ENCODE measurements at places on chromosomes 5 and 9.

DNA sequence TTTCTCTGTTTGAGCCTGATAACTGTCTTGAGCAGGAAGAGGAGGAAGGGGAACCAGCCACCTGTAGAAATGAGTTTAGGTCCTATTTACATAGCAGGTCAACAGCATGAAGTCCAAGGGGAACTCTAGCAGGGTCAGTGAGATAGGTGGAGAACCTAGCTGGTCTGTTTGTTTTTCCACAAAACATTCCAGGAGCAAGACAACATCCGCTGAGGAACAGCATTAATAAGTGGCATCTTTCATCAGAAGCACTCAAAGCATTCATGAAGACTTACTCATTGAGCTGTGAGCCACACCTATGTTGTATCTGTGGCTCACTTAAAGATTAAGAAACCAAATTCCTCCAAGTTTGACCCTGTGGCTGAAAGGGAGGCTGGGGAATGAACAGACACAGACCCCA is 115.9 kb downstream of the ACTBL2 start:
- DNase-seq: no peak

DNA sequence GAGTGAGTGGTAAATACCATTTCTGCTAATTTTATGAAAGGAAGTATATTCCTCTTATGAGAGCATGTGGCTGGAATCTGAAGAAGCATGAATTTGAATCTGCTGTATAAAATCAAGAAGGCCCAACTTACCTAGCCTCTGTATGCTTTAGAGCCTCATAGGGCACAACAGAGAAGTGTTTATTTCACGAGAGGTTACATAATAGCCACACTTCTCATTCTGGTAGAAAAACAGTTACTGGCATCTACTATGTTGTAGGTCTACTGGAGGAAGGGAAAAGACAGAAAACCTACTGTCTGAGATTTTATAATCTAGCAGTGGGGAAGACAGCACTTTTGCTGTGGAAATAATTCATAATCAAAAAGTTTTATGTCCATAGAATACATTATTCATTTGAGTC is 172.6 kb upstream of the ZNF608 start:
- DNase-seq: no peak

DNA sequence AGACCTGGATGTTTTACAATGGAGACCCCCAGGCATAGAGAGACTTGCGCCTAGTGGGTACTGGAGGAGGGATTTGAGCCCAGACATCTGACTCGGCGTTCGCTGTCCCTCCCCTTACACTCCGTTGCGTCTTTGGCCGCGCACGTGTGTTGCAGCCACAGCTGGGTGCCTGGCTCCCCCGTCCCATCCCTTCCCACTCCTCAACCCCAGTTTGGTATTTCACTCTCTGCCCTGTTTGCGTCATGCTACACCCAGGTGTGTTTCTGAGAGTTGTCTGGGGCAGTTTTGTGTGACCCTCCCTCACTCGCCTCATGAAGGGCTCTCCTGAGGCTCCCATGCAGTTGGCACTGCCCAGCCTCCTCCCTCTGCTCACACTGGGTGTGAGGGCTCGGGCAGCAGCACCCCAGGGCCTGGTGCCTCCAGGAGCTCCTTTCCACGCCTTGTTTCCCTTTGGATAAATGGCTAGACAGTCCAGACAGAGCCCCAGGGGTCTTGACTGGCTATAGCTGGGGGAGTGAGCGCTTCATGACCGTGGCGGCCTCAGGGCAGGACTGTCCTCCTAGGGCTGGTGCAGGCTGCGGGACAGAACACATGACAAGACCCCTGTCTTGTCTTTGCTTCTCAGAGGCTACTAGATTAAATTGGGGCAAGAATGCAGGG is 13.6 kb downstream of the TCF7 start:
- DNase-seq: no peak

- no peak for DNase-seq
Observed at GRCh38 chr5:4553130-4553529, 587.0 kb upstream of the ADAMTS16 start.

- no peak for DNase-seq
Observed at GRCh38 chr9:135267191-135267809, 179.8 kb downstream of the OLFM1 start.

DNA sequence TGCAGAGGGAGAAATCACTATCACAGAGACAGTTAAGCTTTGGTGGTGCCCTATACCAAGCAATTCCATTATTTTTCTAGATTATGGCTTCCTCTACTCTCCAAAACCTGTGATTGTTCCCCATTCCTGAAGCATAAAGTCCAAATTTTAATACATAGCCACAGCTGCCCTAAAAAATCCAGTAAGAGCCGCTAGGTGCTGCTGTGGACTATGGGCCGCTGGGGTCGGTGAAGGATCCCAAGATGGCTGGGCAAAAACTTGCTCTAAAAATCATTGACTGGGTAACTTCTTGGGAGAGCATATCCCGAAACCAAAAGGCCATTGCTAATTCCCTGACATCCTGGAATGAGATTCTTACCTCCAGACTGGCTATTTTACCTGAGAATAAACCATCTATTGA is 245.3 kb downstream of the NFIB start:
- no peak for DNase-seq

GRCh38 chr9:22307013-22307711 is 139.5 kb upstream of the DMRTA1 start:
- DNase-seq: peak; percentile 32

DNA sequence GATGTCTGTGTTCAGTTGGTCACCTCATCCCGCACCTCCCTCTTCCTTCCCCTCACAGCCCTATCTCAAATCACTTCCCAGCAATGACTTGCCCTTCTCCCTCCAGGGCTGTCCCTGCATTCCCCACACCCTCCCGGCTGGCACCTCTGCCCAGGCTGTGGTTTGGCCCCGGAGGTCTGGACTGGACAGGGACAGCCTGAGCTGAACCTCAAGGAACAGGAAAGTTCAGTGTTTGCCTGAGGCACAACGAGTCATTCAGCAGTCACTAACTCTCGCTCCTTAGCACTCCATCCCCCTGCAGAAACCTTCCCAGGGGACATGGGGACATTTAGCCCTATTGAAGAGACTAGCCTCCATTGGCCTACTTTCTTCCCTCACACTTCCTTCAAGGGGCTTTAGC is 58.3 kb upstream of the MAP3K1 start:
- no peak for DNase-seq

DNA sequence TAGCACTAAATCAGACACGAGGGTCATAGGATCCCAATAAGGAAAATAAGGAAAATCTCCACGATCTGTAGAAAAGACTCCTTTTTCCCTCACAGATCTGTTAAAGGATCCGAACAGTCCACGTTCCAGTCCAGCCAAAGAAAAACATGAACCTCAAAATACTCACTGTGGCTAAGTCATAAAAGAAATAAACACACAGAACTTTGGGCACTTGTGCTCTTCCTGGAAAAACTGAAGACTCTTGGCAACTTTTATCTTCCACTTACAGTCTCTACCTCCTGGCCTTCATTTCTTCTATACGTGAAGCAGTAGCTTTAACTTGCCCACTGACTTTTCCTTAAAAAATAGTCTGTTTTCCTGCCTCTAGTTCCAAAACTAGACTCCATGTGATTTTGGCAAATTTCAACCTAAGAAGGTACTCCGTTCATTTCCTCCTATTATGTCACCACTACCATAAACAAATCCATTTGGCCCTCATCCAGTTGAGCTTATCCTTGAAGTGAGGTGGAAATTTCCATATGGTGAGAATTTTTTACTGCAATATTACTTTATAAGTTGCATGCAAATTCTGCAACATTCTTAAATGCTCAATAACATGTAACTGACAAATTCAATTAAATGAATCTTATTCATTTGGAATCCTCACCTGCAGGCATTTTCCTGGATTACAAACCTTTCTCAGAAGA is 5.3 kb upstream of the LHFPL2 start:
- DNase-seq: no peak

GRCh38 chr5:169299663-169300467 is 1.1 kb downstream of the SLIT3 start:
- peak; percentile 29 for DNase-seq

DNA sequence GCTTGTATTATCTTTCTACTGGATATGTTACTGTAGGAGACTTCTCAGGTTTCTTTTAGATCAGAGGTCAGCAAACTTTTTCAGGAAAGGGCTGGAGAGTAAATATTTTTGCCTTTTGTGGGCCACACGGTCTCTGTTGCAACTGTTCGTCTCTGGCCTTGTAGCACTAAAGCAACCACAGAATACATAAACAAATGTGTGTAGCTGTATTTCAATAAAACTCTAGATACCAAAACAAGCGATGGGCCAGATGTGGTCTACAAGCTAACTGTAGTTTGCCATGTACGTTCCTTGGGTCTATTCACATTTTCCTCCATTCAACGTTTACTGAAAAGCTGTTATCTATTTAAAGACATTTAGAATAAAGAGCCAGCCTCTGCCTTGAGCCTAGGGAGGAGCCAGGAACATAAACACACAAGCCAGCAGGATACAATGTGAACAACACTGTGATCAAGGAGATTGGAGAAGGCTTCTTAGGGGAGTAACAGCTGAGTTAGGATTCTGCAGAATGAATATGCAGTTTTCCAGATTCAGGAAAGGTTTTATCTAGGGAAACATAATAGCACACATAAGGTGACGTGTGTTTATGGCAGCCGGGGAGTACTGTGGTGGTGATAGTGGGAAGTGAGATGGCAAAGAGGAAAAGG is 33.0 kb upstream of the HOMER1 start:
- no peak for DNase-seq

GRCh38 chr5:150022158-150022531 is 21.6 kb downstream of the HMGXB3 start:
- DNase-seq: no peak

- DNase-seq: no peak
Observed at GRCh38 chr5:34667705-34668104, 11.6 kb downstream of the RAI14 start.

GRCh38 chr5:170296935-170297588 is 515 bp downstream of the LCP2 start:
- DNase-seq: no peak

GRCh38 chr5:167778228-167778627 is 513.2 kb upstream of the WWC1 start:
- no peak for DNase-seq

- no peak for DNase-seq
Observed at GRCh38 chr9:83167126-83167525, 104.2 kb upstream of the RASEF start.

DNA sequence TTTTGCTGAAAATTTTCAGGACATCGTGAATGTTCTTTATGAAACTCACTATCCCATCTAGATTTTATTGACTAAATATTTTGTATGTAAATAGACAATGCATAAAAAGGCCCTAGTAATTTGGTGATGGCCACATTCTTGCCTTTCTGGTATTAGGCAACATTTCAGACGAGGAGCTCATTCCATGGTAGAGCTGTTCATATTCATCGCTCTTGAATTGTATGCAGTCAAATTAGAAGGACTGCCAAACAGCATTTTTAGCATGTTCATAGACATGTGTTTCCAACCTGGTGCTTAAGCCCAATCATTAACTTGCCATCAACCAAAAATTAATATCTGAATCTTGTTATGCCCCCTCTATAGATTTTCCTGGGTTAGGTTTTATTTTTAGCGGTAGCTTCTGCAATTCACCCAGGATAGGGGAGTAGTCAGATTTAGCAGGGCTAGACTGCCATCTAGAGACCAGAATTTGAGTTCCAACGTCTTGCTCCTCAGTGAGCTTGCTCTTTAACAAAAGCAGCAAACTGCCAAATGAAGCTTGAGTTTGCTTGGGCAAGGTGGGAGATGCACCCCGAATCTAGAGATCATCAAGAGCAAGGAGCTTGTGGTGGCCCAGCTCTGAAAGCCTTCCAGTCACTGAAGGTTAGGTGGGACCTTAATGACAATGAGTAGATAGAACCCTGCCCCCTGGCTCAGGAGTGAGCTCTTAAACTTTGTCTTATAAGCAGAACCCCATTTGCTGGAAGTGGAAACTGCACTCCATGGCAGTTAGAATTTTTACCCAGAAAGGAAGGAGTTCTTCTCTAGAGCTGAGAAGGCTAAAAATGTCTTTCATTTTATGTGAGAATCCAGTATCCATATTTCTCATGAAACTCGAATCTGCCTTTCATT is 456.2 kb downstream of the RASEF start:
- DNase-seq: peak; percentile 66

DNA sequence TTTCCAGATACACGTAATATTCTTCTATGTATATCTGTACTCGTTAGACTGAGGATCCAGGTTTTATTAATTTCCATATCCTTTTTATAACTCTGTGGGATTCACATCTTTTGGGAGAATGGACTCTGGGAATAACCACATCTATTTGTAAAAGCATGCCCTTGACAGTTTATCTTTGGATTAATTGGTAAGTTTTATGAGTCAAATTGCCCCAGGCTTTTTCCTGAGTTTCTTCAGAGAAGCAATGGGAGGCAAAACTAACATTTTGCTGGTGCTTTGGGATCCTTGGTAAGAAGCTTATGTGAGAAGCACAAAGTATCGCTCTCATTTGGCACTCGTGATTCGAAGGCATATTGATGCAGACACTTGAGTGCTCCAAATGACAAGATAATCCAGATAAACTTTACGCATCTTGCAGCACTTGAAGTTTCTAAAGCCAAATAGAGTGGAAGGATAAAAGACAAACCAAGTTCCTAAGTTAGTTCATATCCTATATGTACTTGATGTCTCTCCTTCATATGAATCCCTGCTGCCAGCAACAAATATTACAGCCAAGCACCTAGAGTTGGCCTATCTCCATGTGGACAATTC is 324.7 kb downstream of the TLE4 start:
- DNase-seq: no peak

- no peak for DNase-seq
Observed at GRCh38 chr5:83104021-83104420, 26.7 kb downstream of the XRCC4 start.

DNA sequence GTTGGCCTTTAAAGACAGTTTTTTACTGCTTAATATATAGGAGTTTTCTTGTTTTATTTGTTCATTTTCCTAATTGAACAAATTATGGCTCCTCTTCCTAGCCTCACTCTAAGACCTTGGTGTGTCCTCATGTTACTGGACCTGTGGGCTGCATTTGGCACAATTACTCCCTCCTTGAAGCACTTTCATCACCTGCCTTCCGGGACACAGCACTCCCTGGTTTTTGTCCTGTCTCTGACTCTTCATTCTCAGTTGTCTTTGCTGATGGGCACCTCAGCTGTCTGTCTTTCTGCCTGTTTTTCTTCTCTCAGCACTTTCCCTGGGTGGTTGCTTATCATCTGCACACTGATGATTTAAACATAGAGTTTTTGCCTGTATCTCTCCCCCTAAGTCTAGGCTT is 13.6 kb downstream of the GTF3C4 start:
- DNase-seq: no peak

DNA sequence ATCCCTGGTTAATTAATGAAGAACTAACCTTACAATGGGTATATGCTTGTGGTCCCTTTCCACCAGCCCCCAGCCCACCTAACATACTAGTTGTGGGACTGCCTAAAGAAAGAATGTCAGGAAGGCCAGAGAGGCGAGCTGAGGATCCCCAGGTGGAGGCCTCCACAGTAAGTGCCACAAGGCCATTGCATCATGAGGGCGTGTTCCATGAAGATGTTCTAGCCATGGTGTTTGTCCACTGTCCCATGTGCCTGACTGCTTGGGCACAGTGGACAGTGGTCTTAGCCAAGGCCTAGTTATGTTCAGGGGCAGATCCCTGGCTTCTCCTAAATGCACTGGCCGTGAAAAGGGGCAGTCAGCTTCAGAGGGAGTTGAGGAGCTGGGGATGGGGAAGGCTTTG is 21.1 kb downstream of the ZFP62 start:
- DNase-seq: no peak

- DNase-seq: no peak
Observed at GRCh38 chr9:76294301-76294700, 99.9 kb downstream of the RFK start.
